Pons (tissue), 1 donor: ENCODE measurements at places on chromosomes 1 and 21.

GRCh38 chr1:60137406-60137805 lies 63.8 kb upstream of the C1orf87 start:
- DNase-seq = no peak

DNA sequence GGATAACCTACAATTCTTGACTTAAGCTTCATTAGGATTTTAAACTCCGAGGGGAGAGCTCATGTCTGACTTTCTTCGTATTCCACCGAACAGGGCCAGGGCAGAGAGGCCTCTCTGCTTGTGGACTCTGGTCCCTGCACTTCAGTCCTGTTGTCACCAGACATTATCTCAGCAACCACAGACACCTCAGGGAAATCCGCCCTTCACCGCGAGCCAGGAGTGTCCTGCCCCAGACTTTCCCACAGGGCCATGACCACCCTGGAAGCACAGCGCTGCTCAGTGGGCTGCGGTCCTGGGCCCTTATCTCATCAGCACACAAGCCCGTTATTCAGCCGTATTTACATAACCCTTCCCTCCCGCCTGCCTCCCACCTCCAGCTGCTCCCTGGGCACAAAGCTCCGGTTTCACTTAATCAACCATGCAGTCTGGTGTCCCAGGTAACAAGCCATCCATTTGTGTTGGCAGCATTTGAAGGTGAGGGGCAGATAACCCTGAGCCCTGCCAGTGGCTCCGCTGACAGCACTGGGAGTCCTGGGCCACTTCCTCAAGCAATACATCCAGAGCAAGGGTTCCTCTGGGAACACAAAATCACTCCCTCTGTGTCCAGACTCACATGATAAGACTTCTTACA lies 122.8 kb upstream of the RAB4A start:
- no peak for DNase-seq

DNA sequence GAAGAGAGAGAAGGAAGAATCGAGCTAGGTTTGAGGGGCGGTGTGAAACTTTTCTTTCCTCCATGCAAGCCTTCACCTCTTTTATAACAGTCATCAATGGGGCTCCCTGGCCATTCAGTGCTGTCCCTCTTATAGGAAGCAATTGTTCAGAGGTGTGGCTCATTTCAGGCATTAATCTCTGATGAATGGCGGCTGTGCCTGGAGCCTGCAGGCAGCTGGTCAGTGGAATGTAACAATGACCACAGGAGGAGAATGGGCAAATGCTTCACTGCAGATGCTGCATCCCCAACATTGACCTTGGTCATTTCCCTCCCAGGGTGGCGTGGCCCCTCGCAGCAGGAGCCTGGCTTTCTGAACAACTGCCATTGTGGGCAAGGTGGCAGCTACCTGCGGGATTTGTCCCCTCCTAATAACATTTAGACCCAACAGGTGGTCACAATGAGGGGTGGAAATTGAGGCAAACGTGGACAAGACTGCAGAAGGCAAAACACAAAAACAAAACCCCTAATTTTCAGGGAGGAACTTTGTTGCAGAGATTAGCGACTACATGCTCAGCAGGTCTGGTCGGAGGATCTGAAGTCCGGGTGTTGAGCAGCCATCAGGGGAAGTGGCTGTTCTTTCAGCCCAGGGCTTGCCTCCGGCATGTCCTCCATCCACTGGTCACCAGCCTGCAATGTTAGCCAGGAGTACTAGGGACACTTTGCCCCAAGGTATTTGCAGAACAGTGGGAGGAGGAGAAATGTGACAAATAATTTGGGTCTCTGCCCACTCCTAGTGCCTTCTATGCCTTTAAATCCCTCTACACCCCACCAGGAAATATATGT lies 97.3 kb upstream of the PAXBP1 start:
- DNase-seq = no peak

- DNase-seq = no peak
Measured at GRCh38 chr1:110055493-110056284, 14.8 kb downstream of the ALX3 start.

GRCh38 chr1:248288391-248288790 lies 10.6 kb upstream of the OR2T33 start:
- DNase-seq = no peak

- DNase-seq = no peak
Measured at GRCh38 chr1:68459091-68459490, 9.3 kb upstream of the RPE65 start.

GRCh38 chr1:86741947-86742572 lies 37.7 kb downstream of the SH3GLB1 start:
- peak; percentile 39 for DNase-seq

- DNase-seq = no peak
Measured at GRCh38 chr1:33588726-33589125, 116.3 kb downstream of the ZSCAN20 start.

DNA sequence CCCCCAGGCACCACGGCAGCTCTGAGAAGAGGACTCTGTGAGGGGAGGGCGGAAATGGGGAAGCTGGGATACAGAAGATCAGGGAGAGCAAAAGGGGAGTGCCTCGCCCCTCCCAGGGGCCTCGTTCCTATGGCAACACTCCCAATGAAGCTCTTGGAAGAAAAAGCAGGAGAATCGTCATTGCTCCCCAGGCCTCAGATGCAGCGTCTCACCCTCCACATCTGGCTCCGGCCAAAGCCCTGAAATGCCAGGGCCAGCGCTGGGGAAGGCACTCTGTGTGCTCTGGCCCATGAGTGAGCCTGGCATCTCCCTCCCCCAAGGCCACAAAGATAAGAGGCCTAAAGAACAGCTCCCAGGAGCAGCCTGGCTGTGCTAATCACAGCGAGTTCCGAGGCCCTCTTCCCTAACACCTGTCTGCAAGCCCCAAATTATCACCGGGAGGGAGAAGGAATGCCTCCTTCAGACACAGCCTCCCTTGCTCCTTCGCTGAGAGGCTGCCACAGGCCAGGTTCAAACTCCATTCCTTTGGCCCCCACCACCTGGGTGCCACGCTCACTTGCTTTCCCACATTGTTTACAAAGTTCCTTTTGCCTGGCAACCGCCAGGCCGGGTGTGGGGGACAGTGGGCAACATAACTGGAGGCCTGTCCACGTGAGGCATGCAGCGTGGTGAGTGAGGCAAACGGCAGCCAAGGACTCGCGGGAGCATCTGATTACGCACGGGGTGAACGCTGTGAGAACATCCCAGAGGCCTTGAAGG lies 27.8 kb downstream of the ECE1 start:
- no peak for DNase-seq

GRCh38 chr1:23023174-23023845 lies 4.0 kb downstream of the KDM1A start:
- no peak for DNase-seq

- no peak for DNase-seq
Measured at GRCh38 chr1:51341876-51342496, 11.6 kb upstream of the TTC39A start.

DNA sequence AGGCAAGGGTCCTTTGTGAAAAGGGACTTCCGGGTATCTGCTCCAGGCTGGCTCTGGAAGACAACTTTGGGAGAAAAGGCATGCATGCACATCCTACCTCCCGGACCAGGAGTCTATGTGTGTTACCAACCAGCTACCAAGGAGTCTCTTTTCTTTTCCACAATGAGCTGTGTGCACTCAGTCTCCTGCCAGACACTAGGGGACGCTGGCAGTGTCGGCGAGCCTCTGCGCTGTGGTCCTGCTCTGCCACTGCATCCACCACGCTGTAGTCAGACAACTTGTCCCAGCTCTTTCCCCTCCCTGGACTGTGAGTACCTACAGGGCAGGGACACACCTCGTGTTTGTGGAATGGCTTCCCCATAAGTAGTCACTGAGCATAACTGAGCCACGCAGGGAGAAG lies 5.1 kb upstream of the SSR2 start:
- no peak for DNase-seq

GRCh38 chr1:42723511-42723910 lies 16.5 kb downstream of the CLDN19 start:
- no peak for DNase-seq

DNA sequence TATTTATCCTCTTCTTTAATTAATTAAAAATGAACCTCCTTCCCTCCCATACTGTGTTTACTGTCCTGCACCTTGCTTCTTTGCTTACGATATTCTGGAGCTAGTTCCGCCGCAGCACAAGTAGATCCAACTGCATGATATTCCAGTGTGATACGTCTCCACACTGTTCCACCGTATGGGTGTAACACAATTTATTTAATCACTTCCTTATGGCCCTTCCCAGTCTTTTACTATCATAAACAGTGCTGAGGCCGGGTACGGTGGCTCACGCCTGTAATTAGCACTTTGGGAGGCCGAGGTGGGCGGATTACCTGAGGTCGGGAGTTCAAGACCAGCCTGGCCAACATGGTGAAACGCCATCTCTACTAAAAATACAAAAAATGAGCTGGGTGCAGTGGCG lies 25.7 kb downstream of the CNST start:
- no peak for DNase-seq

GRCh38 chr1:96009831-96010434 lies 711.7 kb upstream of the PTBP2 start:
- DNase-seq = no peak

DNA sequence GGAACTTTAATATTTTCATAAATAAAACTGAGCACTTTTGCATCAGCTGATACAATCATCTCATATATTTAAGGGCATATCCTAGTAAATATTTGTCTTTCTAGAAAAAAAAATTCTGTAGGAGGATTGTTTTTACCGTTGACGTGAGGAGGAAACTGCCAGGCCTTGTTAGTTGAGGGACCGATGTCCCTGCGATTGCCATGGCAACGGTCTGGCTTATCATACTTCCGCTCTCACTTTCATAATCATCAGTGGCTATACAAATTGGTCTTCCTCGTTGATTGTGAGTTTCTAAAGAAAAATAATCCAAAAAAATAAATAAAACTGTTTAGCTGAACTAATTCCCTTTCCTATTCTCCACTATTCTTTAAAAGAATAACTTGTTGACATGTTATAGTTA lies 69.3 kb upstream of the ANGPTL3 start:
- DNase-seq = no peak

- peak; percentile 42 for DNase-seq
Measured at GRCh38 chr1:72280131-72280530, 2.2 kb downstream of the NEGR1 start.

GRCh38 chr1:238624776-238625175 lies 734.1 kb upstream of the ZP4 start:
- peak; percentile 22 for DNase-seq

- no peak for DNase-seq
Measured at GRCh38 chr1:164510435-164510834, 48.5 kb upstream of the PBX1 start.

DNA sequence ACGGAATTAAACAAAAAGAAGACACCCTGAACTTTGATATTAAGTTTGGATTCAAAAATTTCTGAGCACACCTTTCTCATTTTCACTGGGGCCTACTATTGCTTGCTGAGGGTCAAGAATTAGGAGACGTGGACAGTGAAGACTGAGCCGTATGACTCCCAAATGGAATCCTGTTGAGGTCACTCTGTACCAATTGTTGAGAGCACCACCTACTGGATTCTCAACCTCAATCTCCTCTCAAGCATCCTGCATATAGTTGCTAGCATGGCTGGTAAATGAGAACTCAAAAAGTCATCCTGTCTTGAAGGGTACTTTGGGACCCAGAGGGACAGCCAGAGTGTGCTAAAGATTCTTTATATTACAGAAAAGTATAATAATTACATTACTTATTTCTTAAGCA lies 20.2 kb upstream of the MTR start:
- DNase-seq = peak; percentile 53

DNA sequence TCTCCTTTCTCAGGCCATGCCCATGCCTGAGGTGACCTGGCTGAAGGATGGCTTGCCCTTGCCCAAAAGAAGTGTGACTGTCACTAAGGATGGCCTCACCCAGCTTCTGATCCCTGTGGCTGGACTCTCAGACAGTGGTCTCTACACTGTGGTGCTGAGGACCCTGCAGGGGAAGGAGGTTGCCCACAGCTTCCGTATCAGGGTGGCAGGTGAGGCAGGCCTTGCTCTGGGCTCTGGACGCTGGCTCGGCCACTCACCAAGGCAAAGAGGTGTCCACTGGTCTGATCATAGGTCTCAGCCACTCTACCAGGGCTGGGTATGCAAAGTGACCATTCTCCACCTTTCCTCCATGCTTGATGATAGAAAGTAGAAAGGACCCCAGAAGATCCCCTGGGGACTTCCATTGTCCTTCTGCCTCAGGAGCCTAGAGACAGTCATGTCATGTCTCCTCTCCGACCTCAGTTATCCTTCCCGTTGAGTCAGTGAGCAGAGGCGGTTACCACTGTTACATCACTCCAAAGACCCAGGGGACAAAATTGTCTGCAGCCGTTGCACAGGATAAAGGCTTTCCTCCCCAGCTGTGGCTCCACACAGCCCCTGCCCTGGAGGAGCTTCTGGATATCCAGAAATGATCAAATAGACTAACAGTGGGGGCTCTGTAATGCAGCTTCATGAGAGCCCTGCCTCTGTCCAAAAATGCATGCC lies 34.2 kb downstream of the IGFN1 start:
- DNase-seq = no peak

GRCh38 chr1:110005971-110006370 lies 21.4 kb downstream of the AHCYL1 start:
- no peak for DNase-seq

DNA sequence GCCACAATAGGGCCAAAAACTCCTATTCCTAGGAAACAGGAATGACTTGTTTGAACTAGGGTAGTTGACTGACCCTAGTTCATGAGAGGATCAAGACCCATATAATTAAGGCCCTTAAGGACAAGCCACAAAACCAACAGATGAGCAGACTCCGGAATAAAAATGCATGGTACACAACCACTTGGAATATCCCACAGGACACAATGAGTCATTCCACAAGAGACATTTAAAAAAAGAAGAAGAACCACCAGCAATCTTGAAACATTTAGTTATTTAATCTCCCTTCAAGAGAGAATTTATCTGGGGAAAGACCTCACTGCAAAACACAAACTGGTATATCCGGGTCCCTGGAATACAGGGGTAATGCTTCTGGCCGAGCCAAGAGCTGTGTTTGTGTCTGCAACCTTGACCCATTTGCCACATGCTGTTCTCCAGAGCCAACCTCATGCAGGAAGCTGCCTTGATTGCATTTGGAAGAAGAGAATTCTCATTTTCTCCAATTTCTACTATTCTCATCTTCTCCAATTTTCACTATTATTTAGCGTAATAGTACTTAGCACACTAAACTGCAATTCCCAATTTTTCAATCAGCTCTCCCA lies 135.5 kb downstream of the TGFBR3 start:
- DNase-seq = no peak

- DNase-seq = no peak
Measured at GRCh38 chr1:107640207-107640606, 324.8 kb downstream of the VAV3 start.

DNA sequence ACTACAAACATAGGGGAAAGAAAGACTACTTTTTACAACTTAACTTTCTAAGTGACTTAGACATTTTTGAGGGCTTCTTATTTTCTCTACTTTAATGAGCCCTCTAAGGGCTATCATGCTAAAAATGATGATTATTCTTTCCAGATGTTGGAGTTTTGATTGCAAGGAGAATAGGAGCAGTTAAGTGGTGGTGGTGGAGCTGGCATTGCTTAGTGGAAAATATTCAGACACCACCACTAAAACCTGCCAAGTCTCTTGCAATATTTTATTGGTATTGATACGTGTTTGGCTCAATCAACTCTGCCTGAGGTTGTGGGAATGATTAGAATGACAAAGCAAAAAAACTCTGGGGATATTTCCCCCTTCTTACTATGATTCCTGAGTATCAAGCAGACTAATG lies 82.6 kb upstream of the PTGFR start:
- no peak for DNase-seq
